ENCODE measurements at places on chromosomes 4 and X.

DNA sequence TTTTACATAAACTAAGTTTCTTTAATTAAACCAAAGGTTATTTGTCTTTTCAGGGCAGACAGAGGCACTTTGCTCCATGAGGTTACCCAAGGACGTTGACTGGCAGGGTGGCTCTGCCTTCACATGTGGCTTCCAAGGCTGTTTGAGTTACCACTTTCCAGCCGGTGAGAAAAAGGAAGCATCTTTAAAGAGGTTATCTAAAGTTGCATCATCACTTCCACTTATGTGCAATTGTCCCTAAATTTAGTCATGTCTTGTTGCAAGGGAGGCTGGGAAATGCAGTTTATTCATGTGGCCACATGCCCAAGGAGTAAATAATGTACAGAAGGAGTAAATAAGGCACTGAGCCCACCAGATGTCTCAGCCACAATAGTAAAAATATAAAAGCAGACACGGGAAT is 29.0 kb upstream of the RAP1GDS1 start:
- DNase-seq = no peak

- DNase-seq = no peak
These were observed 105.6 kb downstream of the DKK2 start for GRCh38 chr4:106930522-106930921.

DNA sequence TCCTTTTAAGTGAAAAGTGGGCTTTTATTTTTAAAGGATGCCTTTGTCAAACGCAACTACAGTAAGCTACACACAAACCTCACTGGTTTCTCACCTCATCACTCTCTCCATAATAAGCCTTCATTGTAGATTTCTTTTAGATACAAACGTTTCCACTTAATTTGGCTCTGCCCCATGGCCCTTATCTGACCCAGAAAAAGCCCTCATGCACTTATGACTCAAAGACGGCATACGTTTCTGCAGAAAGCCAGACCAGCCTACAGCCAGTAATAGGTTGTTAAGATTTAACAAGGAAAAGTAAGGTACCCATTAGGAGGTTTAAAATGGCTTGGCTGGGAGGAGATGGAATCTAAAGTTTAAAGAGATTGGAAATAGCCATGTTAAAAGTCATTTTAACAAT is 914.6 kb upstream of the INTU start:
- DNase-seq = no peak

DNA sequence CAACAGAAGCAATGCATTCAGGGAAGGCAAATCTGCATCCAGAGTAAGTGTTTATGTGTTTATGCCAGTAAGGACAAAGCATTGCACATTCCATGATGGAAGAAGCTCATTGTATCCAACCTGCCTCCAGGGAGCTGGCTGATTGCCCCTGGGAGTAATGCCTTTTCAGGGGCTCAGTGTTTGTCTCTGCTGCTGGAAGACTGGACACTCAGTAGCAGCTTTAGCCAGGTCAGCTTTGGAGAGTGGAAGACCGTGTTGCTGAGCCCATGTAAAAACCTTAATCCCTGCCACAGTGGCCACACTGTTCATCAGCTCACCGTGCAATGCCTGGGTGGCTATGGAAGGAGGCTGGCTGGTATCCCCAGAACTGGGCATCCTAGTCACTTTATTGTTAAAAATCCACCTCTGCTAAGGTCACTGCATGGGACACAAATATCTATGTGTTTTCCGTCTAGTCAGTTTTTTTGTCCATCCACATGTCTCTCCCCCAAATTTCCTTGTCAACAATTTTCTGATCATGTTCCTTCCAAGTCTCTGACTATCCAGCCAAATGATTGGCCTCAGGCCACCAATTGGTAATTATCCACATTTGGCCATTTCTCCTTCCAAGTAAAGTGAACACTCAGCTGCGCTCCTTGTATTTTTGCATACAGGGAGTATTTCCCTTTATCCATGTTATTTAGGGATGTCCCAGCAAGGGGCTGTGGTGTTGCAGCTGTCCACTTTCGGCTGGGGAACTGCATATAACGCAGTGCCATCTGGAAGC is 2044.5 kb upstream of the AGA start:
- no peak for DNase-seq

- DNase-seq = no peak
These were observed 12.1 kb upstream of the CSN2 start for GRCh38 chr4:69977582-69977981.

DNA sequence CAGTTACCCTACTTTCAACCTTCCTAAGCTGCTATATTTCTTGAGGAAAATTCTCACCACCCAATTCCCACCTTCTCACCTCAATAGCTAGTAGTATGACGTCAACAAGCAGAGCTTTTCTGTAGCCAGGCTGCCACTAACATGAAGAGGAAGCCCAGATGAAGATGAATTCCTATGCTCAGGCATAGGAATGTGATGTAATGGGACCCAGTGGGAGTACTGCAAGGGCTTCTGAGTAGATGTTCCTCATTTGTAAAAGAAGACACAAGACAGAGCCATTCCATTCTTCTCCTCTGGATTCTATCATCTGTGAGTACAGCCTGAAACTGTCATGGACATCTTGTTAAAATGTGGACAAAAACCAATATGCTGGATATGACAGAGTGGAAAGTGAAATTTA is 81.6 kb upstream of the KLF3 start:
- no peak for DNase-seq

DNA sequence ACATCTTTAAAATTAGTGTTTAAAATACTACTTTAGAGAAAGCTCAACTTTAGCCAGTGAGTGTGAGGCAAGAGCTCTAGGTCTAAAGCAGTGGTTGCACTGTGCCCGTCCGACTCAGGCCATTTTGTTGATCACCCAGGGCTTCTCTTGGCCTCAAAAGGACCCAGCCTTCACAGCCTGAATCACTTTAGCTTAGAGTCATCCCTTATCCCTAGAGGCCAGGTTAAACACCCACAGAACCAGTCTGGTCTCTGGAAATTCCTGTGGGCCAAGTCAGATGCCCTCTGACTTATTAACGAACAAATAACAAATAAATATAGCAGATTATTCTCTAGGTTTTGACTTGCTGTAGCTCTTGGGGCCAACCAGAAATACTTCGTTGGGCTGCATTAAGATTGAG is 102.3 kb downstream of the WWC2 start:
- no peak for DNase-seq

DNA sequence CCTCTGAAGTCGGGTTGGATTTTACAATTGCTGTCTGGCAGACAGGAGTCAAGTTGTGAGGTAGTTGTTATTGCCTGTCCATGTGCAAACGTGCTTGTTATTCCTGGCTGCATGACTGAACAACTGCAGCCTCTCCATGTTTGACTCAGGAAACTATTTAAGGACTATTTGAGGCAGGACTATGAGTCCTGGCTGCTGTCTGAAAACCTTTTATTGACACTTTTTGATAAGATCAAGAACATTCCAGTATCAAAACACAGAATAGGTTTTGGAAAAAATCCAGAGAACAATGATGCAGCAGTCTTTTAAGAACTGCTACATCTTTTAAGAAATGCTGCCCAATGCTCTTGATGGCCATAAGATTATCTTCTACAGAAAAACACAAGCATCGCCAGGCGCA is 10.0 kb upstream of the SPRY1 start:
- no peak for DNase-seq

DNA sequence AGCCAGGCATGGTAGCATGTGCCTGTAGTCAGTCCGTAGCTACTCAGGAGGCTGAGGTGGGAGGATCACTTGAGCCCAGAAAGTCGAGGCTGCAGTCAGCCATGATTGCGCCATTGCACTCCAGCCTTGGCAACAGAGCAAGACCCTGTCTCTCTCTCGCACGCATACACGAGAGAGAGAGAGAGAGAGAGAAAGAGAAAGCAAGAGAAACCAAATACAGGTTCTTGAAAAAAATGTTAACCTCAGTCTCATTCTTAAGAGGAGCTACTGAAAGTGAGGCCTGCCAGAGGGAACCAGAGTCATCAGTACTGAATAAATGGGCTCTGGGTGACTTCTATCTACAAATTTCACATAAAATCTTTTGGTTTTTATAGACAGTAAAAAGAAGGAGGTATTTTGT is 42.9 kb downstream of the KIAA0232 start:
- no peak for DNase-seq

GRCh38 chr4:163681208-163681821 is 186.8 kb downstream of the TMA16 start:
- DNase-seq = no peak

DNA sequence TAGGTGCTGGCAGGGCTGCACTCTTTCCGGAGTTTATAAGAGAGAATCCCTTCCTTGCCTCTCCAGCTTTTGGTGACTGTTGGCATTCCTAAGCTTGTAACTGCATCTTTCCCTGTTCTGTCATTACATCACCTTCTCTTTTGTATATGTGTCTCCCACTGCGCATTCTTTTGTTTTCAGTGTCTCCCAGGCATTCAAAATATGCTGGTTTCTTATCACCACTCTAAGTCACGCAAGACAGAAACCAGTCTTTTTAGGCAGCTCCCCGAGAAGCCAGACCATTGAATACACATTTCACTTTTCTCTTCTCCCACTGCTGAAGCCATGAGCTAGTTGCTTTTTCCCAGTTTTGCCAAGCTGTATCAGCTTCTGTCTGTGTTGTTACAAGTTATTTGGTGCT is 71.0 kb downstream of the LAS1L start:
- no peak for DNase-seq

GRCh38 chr4:181971411-181971810 is 271.8 kb upstream of the TENM3 start:
- no peak for DNase-seq

GRCh38 chrX:40880712-40881111 is 145.4 kb upstream of the MED14 start:
- no peak for DNase-seq

DNA sequence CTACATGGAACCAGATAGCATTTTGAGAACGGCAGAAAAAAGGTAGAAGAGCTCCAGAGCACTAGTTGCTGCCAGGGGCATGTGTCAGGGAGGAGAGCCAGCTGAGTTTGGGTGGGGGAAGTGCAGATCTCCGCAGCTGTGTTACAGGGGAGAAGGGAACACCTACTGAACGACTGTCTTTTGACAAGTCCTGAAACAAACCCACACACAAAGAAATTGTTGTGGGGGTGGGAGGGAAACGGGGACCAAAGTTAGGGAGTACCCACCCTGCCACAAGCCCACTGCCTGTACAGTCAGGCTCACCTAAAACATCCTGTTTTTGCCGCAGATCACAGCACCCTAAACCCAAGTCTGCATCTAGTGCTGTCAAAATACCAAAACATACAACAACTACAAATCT is 55.5 kb downstream of the LEF1 start:
- no peak for DNase-seq

- no peak for DNase-seq
These were observed 71.7 kb downstream of the SRPX start for GRCh38 chrX:38149016-38149415.

GRCh38 chrX:30893206-30893605 is 4.2 kb upstream of the TAB3 start:
- no peak for DNase-seq

DNA sequence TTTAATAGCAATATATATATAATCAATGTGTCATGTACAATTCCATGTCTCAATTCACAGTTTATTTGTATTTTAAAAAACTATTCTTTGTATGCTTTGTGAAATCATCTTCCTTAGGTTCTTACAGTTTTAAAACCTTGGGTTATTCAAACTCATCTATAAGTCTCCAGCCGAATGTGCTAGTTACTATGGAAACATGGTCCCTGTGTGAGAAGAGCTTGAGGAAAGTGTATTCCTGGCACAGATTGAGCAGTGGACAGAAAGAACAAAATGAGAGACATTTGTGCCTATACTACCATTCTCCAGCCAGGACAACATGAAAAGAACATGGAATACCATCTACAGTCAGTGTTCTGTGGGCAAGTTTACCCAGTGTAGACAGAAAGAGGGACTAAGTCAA is 103.4 kb downstream of the EFHC2 start:
- no peak for DNase-seq

DNA sequence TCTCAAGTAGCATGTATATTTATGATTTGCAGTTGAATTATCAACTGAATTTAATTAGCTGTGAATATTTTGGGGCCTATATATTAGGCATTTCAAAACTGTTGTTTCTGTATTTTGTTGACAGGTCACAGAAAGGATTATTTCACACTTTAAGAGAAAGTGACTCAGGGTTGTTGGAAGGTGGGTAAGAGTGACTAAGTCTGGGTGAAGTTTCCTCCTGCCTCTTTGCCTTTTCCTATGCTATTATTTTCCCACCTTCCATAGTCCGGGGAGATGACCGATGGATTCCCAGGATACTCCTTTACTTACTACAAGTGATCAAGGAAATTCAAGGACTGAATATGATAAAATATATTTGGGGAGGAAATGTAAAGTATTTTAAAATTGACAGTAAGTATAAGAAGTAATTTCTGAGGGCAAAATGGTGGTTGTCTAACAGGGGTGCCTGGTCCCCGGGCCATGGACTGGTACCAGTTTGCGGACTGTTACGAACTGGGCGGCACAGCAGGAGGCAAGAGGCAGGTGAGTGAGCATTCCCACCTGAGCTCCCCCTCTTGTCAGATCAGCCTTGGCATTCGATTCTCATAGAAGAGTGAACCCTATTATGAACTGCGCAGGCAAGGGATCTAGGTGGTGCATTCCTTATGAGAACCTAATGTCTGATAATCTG is 175.5 kb upstream of the GPRIN3 start:
- DNase-seq = no peak

- DNase-seq = no peak
These were observed 138.2 kb downstream of the RNF150 start for GRCh38 chr4:140995058-140995457.

- DNase-seq = no peak
These were observed 37.3 kb downstream of the ACOX3 start for GRCh38 chr4:8403173-8403753.

GRCh38 chr4:22238742-22239141 is 277.1 kb downstream of the ADGRA3 start:
- DNase-seq = no peak

DNA sequence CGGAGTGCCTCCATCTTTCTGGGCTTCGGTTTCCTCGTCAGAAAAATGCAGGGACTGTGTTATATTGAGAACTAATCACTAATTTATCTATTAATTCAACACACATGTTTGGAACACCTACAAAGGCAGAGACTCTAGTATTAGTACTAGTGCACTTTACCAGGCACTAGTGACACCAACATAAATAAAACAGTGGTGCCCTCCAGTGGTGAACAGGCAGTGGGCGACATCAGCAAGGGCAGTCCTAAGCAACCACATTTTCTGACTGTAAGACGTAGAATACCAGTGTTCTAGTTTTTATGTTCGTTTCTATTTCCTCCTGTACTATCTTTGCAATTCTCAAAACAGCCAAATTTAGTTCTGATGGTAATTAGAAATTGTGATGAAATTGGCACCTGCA is 69.1 kb upstream of the UCP1 start:
- no peak for DNase-seq

DNA sequence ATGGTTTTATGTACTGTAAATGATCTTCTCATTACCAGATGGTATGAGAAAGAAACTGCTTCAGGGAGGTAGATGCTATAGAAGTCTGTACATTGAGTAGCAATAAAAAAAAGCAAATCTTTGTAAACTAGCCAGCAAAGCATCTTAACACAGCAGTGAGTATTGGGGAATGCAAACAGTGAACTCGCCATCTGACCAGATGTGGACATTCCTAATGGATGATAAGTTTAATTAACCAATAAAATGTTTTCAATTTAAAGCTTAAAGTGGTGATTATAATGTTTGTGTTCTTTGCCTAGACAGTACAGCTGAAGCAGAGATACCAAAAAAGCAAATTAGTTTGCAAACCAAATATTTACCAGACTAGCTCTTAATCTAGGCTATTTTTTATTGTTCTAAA is 1144.2 kb downstream of the FAT4 start:
- DNase-seq = no peak

- DNase-seq = no peak
These were observed 96.2 kb downstream of the MAOB start for GRCh38 chrX:43785930-43786591.
